ENCODE measurements at places on chromosomes 13 and 19.

GRCh38 chr13:99731747-99732146, 230.5 kb downstream of the TM9SF2 start:
- no peak for DNase-seq

GRCh38 chr19:47761566-47761965, 16.2 kb downstream of the NOP53 start:
- DNase-seq: no peak

DNA sequence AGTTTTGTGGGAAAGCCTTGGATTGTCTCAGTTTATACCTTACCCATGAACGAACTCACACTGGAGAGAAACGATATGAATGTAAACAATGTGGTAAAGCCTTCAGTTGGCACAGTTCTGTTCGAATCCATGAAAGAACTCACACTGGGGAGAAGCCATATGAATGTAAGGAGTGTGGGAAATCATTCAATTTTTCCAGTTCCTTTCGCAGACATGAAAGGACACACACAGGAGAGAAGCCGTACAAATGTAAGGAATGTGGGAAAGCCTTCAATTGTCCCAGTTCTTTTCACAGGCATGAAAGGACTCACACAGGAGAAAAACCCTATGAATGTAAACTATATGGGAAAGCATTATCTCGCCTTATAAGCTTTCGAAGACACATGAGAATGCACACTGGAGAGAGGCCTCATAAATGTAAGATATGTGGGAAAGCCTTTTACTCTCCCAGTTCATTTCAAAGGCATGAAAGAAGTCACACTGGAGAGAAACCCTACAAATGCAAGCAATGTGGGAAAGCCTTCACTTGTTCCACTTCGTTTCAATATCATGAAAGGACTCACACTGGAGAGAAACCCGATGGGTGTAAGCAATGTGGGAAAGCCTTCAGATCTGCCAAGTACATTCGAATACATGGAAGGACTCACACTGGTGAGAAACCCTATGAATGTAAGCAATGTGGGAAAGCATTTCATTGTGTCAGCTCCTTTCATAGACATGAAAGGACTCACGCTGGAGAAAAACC, 7.5 kb upstream of the ZNF440 start:
- DNase-seq: no peak

- DNase-seq: no peak
Measured at GRCh38 chr19:14450168-14450874, 17.2 kb downstream of the PKN1 start.
